ENCODE measurements at places on chromosomes 12 and 14.

DNA sequence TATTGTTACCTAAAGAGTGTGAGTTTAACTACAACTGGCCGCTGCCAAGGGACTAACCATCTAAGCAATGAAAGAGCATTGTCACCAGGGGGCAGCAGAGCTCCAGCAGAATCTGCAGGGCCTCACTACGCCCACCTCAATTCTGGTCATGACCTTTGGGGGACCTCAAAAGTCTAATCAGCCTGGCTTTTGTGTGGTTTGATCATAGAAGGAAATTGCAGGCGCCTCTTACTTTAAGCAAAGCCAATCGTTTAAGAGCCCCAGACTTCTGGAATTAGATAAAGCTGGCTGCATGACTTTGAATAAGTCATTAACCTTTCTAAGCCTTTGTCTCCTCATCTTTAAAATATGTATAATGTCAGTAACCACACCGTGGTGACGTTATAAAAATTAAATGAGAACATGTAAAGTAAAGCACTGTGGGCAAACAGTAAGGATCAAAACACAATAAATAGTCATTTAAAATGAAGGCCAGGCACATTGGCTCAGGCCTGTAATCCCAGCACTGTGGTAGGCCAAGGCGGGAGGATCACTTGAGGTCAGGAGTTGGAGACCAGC is 58.6 kb downstream of the TBX3 start:
- peak; percentile 68 for DNase-seq

GRCh38 chr14:99225436-99226203 is 46.4 kb downstream of the BCL11B start:
- no peak for DNase-seq

DNA sequence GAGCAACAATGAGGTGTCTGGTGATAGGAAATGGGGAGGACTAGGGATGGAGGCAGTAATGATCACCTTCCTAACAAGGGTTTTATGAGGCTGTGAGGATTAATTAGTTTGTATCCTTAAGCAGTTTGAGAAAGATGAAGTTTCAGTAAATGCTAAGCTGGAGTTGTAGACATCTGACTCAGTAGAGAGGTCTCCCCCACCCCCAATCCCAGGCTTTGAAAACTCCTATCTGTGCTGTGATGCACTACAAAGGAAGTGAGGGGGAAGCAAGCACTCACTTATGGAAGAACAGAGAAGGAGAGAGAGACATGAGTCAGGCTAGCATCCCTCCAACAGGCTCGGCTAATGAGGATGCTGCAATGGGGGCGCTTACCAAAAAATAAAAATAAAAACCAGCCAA is 5.5 kb upstream of the BCL11B start:
- no peak for DNase-seq

GRCh38 chr12:120514002-120514401 is 15.0 kb downstream of the COQ5 start:
- DNase-seq: no peak

GRCh38 chr12:91774434-91774921 is 371.2 kb downstream of the BTG1 start:
- peak; percentile 53 for DNase-seq
